ENCODE measurements at places on chromosomes 2 and 18.
A peak's percentile ranks its signal among the peaks of the same experiment; 100 is the strongest.

DNA sequence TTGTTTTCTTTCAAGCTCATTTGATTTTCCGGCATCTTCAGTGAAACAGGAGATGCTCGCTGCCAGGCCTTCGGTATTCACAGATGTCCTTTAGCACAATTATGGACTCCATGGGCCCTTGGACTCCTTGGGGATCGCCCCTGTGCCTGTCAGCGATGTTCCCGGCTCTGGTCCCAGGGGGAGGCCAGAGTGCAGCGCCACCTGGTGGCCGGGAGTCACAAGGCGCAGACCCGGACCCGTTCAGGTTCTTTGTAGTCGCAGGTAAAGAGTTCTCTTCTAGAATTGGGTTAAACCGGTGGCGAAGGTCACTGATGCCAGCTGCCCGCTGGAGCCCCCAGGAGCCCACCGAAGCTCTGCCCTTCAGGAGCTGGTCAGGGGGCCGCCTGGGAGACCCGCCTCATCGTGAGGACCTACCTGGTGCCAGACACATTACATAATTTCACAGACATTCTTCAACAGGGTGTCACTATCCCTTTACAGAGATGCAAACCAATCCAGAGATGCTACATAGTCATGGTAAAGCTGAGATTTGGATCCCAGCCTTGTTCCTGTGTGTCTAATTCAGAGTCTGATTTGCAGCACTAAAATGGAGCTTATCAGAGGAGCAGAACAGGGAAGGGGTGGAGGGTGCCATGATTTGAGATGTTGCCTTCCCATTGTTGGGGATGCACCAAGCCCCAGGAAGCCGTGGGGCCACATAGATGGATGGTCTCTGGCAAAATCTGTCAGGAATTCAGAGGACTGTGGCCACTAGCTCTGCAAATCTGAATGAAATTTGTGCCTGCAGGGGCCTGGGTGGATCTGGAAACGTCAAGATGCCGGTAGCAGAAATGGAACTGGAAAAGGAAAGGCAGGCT, 6.0 kb upstream of the INPP5D start:
- peak; percentile 37 for DNase-seq

GRCh38 chr2:184633726-184634125, 35.4 kb downstream of the ZNF804A start:
- DNase-seq, result no peak

DNA sequence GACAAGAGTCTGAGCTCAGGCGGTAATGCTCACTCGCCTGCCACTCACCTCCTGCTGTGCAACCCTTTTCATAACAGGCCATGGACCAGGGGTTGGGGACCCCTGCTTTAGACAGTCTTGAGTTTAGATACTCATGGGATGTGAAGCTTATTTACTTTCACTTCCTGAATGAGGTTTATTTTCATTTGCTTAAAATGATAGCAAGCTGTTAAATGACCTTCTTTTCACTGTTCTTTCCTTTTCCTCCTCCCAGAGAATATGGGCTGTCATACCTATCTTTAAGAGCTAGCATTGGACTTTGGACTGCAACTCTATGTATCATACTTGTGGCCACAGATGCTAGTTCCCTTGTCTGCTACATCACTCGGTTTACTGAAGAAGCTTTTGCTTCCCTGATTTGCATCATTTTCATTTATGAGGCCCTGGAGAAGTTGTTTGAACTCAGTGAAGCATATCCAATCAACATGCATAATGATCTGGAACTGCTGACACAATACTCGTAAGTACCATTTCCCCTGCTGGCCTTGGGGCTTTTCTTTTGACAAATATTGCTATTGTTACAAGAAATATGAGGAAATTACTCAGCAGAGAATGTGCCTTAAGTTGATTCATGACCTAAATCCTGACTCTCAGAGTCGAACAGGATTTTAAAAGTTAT, 168.5 kb downstream of the DPP4 start:
- DNase-seq, result peak; percentile 97

- peak; percentile 68 for DNase-seq
Observed at GRCh38 chr2:31319406-31320175, 85.6 kb downstream of the EHD3 start.

DNA sequence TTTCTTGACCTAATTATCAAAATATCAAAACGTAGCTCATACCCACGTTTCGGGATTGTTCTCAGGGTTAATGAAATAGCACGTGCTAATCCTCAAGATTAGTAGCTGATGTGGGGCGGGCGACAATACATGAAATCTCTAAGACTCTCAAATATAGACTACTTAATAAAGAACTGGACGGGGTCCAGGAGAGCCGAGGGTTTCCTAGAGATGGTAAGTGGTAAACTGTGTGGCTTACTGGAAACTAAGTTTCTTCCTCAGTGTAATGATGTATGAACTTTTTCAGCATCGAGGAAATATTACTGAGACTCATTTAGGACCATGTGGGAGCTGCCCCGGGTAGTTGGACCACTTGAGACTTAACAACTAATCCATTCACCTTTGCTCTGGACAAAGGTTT, 453.3 kb upstream of the SALL3 start:
- no peak for DNase-seq

DNA sequence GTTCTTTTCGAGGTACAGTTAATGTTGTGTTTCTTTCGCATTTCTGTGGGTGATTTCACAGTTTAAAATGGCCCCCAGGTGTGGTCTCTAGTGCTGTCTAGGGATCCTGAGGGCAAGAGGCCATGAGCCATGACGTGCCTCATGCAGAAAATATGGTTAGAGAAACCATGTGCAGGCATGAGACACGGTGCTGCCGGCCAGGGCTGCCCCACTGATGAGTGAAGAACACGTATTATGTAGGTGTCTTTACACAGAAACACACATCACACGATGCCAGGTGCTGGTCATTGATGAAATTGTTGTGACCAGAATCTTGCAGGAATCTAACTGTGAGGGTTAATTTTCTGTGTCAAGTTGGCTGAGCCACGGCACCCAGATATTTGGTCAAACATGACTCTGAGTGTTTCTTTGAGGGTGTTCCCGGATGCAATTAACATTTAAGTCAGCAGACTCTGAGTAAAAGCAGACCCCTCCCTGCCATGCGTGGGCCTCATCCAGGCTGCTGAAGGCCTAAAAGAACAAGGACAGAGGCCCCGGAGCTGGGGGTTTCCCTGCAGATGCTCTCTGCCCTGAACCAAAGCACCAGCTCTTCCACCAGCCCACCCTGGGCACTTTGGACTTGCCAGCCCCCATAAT, 463.0 kb upstream of the MYT1L start:
- DNase-seq, result no peak

GRCh38 chr2:165989851-165990250, 36.3 kb upstream of the TTC21B start:
- DNase-seq, result no peak

DNA sequence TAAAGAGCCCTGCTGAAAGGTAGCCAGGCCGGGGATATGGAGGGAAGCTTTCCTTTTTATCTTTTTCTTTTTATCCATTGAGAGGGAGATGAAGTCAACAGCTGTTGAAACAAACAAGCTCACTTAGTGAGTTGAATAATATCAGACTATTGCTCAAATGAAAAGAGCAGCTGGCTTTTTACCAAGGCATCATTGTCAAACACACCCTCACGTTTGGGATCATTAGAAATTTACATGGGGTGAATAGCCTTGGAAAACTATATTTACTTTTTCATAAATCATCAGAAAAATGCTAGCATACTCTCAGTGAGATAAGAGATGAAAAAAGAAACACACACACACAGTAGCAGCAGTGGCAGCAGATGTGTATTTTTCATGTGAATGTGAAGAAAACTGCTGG, 71.5 kb upstream of the HNMT start:
- DNase-seq, result peak; percentile 48

DNA sequence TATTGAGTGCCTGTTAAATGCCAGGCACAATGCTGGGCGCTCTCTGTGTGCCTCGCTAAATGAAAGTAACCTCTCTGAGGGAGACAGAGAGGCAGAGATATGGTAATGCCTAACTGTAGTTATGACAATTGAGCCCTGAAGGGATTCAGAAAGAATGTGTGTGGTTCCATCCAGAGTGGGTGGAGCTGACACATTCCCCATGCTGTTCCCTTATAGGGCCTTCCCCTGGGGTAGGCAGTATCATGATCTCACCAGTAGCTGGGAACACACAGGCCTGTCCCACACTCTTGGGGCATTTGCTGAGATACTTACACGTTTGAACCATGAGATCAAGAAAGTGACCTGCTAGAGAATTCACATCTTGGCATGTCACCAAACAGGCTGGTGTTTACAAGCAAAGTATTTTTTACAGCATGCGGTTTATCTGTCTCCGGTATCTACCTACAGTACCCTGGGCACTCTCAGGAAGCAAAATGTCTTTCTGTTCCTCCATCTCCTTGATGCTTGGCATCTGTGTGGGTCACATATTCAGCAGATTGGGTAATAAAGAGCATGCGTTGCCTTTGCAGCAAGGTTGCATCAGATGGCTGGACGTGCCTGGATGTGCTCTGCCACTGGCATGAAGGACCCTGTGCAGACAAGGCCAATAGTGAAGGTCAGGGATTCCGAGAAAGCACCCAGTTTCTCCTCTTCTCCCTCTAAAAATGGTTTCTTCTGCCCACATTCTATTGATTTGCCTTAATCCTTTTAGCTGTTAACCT, 9.4 kb downstream of the CTIF start:
- no peak for DNase-seq

- DNase-seq, result no peak
Observed at GRCh38 chr2:27977731-27978312, 87.3 kb downstream of the BABAM2 start.

GRCh38 chr2:64765160-64765805, 111.6 kb upstream of the SERTAD2 start:
- DNase-seq, result no peak

GRCh38 chr2:41521211-41521610, 526.6 kb upstream of the PKDCC start:
- DNase-seq, result no peak

DNA sequence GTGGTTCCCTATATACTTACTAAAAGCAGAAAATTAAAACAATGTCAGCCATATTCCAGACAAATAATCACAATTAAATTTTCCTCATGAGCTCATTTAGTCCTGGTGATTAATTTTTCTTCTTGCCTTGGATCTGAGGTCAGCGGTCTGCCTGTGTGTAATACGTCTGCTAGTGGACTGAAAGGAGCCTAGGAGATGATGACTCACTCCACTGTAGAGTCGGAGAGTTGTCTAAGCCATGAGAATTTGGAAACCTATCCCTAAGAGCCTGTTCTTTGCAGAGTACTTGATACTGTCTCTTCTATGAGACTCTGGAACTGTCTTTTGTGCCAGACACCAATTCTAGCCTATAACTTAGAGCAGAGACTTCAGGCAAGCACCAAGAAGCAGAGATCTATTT, 94.2 kb upstream of the RAB27B start:
- peak; percentile 71 for DNase-seq

GRCh38 chr2:199042660-199043379, 414.9 kb downstream of the SATB2 start:
- peak; percentile 34 for DNase-seq

- no peak for DNase-seq
Observed at GRCh38 chr2:233093721-233094120, 33.6 kb downstream of the INPP5D start.

DNA sequence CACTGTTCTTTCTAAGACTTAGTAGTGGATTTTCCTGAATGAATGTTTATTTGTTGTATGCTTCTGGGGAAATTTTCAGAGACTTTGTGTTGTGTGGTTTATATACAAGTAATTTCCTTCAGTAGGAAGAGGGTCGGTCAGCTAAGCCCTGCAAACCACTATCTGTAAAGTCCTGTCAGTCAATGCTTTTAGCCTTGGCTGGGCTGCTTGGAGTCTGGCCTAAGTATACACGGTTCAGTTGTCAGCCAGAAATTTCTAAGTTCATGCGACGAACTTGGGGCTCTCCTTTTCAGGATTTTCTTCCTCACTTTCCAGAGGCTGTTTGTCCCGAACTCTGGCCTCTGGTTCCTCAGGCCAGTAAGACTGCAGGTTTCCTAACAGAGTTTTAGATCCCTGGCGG, 21.3 kb downstream of the C2orf49 start:
- DNase-seq, result no peak

- DNase-seq, result no peak
Observed at GRCh38 chr2:236574424-236575145, 5.0 kb downstream of the ACKR3 start.

DNA sequence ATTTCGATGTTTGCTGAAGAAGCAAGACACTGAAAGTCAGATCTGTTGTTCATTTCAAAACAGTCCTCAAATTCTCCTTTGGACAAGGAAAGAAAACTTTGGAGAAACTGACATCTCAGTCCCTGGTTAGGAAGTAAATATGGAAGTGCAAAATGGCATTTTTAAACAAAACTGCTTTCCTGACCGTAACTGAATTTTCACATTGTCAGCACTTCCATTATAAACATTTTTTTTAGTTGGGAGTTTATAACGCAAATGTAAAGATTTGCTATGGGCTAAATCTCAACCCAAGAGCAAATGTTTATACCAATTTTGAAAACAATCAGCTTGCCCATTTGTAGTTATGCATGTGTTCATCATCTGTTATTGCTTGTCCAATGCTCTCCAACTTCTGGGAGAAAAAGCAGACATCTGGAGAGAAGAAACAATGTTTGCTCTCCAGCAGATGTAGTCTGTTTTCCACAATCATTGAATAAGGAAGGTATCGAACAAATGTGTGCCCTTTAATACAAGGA, 520.1 kb downstream of the ARHGAP15 start:
- no peak for DNase-seq

- DNase-seq, result no peak
Observed at GRCh38 chr2:8304821-8305766, 376.8 kb upstream of the ID2 start.

- no peak for DNase-seq
Observed at GRCh38 chr2:133972786-133973185, 281.1 kb upstream of the MGAT5 start.

DNA sequence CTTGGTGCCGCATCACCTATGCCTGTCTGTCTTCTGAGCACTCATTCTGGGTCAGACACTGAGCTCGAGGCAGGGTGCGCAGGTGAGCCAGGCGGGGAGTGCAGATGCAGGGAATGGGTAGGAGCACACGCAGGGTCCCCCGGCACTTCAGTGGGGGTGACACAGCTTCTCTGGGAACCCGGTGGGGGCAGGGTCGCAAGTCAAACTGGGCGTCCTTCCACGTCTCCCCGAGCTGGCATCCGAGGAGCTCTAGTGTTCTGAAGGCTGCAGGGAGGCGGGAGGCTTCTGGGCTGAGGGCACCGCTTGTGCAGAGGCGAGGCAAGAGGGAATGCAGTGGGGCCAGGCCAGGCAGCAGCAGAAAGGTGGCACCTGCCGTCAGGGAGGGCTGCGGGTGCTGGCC, 86.0 kb downstream of the DGKD start:
- no peak for DNase-seq

DNA sequence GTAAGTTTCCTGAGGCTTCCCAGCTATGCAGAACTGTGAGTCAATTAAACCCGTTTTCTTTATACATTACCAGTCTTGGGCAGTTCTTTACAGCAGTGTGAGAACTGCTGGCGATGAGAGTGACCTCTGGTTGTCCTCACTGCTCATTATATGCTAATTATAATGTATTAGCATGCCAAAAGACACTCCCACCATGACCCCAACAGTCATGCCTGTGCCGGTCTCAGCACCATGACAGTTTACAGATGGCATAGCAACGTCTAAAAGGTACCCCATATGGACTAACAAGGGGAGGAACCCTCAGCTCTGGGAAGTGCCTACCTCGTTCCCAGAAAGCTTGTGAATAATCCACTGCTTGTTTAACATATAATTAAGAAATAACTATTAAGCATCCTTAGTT, 8.1 kb upstream of the IL1A start:
- DNase-seq, result no peak
